Glomerular endothelial cell (primary cell): ENCODE measurements at places on chromosomes 2 and 18.

DNA sequence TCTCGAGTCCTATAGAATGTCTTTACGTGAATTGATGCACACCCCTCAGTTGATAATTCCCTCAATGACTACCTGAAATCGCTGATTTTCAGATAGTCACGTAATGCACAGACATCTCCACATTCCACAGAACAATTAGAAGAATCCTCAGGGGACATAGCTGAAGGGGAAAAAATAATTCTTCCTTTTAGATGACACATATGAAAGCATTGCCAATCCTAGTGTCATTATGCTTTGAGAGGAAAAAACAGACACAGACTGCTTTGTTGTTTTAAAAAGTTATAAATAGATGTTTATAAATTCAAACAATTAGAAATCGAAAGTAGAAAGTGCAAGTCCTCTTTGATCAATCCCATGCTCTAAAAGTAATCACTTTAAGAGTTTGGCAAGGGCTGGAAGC is 100.6 kb upstream of the FN1 start:
- DNase-seq, result no peak

DNA sequence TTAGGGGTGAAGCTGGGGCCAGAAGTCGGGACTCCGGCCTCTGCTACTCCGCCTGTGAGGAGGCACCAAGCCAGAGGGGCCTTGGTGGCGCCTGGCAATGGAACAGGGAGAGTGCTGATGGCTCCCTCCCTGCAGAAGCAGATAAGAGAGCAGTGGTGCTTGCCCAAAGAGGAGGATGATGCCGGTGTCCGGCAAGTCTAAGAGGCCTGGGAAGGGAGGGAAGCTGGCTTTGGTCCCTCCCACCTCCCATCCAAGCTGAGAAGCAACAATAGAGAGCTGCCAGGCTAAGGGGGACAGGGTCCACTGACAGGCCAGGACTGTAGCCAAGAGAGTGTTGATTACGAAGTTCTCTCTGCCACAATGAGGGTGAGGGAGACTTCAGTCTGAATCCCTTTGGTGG is 479.5 kb downstream of the TNS1 start:
- no peak for DNase-seq

DNA sequence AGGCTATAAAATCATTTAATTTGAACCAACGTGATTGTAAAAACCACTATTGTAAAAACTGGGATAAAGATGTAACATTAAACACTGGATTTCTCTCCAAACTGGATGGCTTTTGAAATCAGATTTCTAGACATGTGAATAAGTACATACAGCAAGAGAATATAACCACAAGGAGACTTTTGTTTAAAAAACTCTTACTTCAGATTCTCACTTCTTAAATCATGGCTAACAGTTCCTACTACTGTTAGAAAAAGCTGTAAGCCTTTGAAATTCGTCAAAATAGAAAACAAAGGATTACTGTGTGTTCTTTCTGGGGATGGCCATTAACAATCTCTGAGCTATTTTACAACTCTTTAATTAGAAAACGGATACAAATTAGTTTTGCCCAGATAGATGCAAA is 39.4 kb upstream of the SH3BP4 start:
- no peak for DNase-seq

DNA sequence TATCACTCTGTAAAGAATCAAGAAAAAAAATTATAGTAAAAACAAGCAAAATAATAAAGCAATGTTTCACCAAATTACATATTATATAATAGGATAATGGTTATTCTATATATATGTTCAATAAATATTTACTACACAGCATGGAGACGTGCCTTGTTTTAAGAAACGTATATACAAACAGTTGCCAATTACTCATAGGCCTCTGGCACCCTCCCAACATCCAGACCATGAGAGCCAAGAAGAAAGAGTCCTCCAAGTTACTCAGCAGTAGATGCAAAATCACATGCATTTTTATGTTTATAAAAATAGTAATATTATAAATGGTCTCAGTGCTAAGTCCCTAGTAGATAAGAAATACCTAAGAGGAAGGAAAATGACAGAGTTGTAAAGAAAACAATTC is 64.8 kb downstream of the REV1 start:
- peak; percentile 76 for DNase-seq

DNA sequence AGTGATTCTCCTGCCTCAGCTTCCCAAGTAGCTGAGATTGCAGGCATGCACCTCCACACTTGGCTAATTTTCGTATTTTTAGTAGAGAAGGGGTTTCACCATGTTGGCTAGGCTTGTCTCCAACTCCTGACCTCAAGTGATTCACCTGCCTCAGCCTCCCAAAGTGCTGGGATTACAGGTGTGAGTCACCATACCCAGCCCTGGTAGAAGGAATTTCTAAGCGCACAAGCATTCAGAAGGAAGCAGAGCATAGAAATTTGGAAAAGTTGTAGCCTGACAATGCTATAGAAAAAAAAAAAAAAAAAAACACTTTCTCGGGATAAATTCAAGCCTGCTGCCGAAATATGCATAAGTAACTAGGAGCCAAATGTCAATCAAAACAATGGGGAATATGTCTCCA is 249.4 kb downstream of the GRB14 start:
- DNase-seq, result no peak

- DNase-seq, result peak; percentile 22
Observed at GRCh38 chr2:197704434-197705120, 592 bp upstream of the MARS2 start.

DNA sequence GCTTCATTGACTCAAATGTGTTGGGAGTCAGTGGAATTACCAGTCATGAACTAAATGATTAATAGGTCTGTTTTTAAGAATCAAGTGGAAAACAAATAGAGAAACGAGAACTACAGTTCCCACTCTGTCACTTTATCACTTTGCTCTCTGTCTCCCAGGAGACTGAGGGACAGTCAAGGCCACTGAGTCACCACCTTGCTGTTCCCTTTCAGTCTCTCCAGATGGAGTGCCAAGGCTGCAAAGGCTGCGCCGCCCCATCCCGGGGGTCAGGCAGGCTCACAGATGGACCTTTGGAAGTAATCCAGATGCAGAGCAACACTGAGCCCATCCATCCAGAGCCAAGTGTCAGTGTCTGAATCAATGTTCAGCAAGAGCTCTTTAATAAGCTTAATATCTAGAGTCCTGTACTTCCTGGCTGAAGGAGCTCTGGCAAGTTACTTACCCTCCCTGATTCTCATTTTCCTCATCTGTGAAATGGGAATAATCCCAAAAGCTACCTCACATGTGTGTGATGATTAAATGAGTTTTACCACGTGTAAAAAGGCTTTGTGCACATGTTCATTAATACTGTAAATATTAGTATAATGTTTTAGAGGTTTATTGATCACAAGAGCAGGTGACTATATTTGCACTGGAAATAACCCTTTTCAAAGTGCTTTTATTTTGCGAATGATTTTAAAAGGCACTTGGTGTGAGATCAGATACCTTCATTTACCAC is 43.0 kb upstream of the EFEMP1 start:
- DNase-seq, result no peak

DNA sequence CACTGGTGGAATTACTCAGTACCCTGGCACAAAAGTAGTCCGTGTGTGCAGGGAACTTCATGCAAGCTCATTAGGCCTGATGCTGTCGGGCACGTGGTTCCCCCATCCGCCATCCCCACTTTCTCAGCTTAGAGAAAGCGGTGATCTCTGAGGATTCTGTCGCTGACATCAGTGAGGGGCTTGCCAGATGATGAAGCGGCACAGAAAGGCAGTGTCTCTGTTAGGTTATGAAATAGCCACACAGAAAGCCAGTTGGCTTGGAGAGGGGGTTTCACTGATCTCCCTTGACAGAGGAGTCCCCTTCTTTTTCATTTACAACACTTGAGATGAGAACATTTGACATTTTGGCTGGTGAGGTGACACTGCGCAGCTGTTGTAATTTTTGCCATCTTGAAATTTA is 179.7 kb downstream of the FAM210A start:
- DNase-seq, result no peak

DNA sequence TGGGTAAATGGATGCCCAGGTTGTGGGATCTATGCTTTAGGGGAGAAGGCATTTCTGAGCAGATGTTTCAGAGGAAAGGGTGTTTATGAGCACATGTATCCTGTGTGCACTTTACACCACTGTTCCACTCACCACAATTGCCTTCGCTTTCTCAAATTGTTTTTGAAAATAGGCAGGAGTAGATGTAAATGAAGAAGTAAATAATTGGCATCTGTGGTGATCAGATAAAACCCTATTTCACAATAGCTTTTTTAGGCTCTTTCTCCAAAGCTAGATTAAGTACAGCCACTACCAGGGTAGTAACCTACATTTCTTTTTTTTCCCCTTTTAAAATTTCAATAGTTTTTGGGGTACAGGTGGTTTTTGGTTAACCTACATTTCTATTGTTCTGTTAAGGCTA is 40.6 kb downstream of the TMEM178A start:
- no peak for DNase-seq

DNA sequence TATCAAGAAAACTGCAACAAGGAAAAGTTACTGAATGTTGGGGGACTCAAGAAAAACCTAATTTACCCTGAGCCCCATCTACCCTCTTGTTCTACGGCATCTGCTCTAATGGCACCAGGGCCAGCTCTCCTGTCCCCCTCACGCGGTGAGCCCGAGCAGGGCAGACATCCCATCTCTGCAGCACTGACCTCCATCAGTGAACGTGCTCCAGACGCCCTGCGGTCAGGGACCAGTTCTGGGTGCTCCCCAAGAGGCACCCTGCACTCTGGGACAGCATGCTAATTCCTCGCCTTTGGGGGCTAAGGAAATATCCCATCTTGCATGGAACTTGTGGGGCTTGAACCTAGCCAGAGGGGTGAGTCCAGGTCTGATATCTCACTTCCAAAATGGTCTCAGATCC is 43.0 kb downstream of the CENPO start:
- no peak for DNase-seq

GRCh38 chr18:70181015-70181414 is 24.5 kb downstream of the RTTN start:
- no peak for DNase-seq

DNA sequence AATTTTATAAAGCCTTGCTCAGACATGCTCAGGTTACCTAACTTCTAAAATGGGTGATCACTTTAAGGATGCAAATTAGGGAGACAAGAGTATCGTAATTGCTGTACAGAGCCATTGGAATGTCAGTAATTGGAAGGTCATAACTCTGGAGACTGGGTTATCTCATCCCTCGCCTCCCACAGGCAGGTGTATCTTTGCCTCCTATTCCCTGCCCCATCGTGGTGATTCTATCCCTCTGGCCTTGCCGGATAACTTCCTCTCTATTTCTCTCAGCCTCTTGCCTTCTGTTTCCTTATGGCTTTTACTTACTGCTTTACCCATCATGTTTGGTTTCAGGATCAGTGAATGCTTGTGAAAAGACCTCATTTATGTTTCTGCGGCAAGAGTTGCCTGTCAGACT is 2.5 kb downstream of the PDK1 start:
- DNase-seq, result no peak

GRCh38 chr2:42225573-42225972 is 56.4 kb downstream of the EML4 start:
- DNase-seq, result no peak

GRCh38 chr2:27291865-27292264 is 9.6 kb downstream of the TRIM54 start:
- no peak for DNase-seq

DNA sequence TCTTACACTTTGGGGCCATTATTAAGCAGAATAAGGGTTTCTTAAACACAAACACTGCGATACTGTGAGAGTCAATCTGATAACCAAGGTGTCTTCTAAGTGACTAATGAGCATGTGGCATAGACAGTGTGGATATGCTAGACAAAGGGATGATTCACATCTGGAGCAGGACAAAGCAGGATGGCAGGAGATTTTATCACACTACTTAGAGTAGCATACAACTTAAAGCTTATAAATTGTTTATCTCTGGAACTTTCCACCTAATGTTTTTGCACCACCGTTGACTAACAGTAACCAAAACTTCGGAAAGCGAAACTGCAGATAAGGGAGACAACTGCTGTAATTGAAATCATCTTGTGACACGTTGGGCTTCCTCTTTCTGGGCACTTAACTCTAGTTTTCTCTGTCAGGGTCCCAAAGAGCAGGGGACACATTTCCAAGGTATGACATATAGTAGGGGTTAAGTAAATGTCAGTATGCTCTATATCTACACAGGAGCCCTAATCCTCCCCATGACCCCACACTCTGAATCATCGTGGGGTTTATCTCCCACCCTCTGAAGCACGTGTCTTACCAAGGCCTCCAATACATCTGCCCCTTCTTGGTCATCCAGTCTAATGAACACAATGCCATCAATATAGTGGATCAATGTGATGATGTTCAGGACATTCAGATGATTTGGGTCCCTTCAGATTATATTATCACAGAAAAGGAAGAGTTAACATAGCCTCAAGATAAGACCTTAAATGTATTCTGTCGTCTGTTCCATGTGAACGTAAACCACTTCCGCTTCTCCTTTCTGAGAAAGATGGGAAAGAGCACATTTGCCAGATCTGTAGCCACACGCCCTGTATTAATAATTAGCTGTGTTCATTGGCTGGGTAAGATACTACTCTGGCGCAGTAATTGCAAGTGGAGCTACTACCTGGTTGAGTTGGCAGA is 78.7 kb downstream of the FTCDNL1 start:
- DNase-seq, result no peak

DNA sequence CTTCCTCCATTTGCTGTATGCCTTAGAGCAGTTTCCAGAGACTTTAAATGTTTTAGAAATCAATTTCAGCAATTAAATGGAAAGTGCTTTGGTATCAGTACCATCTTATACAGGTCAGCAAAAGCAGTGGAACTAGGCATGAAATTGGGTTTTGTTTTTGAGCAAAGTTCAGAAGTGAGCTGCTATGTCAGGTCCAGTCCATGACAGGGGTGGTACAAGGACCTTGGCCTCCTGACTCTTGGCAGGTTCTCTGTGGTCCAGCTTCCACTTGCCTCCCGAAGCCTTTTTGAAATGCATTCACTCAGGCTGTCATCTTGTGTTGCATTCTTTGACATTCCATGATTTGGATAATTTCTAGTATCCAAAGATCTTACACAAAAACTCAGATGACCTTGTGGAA is 159.3 kb downstream of the ACOXL start:
- no peak for DNase-seq

- DNase-seq, result no peak
Observed at GRCh38 chr2:6524691-6525474, 340.8 kb downstream of the CMPK2 start.

DNA sequence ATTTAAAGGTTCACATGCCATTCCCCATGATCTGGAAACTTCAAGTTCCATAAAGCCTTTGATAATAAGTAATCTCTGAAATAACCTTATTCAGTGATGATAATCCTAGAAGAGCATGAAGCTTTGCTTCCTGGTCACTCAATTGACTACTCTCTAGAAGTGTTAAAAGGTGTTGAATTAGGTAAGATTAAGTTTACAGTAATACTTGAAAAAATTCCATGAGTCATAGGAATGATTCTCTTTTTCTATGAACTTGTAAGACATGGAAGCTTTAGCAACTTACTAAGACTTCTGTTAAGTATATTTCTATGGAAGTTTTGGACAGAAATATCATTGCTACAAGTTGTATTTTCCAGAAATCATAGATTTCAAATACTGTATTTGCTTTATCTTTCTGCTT is 100.6 kb downstream of the MYO1B start:
- DNase-seq, result no peak

- DNase-seq, result no peak
Observed at GRCh38 chr18:500632-501405, at the start of gene COLEC12. TSS of gene COLEC12 (minus strand) at chr18:500701. CDS start at chr18:500514, 187 bp downstream.

- DNase-seq, result no peak
Observed at GRCh38 chr2:156537141-156537540, 101.0 kb downstream of the GPD2 start.

GRCh38 chr18:51448949-51449348 is 251.5 kb upstream of the MEX3C start:
- no peak for DNase-seq

- DNase-seq, result no peak
Observed at GRCh38 chr18:76351961-76352581, 143.0 kb downstream of the ZNF516 start.

GRCh38 chr2:104388296-104388695 is 465.6 kb upstream of the POU3F3 start:
- DNase-seq, result no peak
